Glomerular endothelial cell (primary cell): ENCODE measurements at places on chromosomes 1 and 21.

- no peak for DNase-seq
Observed at GRCh38 chr1:217895841-217896240, 264.7 kb downstream of the SPATA17 start.

GRCh38 chr1:116097626-116098025 is 13.6 kb upstream of the MAB21L3 start:
- no peak for DNase-seq

GRCh38 chr1:43267291-43267805 is 2.4 kb upstream of the TMEM125 start:
- DNase-seq, result no peak

DNA sequence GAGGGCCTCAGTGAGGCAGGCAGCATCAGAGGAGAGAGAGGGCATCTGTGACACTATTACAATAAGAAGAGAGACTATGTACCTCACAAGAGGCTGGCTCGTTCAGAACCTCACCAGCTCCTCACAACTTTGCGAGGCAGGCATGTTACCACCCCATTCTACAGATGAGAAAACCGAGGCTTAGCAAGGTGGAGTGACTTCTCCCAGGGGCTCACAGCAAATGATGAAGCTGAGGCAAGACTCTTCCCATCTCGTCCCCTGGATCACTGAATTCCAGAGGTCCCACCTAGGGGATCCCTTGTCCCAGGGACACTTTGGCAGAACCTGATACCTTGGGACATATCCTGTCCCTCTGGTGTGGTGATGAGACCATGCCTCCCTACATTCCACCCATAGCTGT is 64.4 kb downstream of the DISP3 start:
- no peak for DNase-seq

DNA sequence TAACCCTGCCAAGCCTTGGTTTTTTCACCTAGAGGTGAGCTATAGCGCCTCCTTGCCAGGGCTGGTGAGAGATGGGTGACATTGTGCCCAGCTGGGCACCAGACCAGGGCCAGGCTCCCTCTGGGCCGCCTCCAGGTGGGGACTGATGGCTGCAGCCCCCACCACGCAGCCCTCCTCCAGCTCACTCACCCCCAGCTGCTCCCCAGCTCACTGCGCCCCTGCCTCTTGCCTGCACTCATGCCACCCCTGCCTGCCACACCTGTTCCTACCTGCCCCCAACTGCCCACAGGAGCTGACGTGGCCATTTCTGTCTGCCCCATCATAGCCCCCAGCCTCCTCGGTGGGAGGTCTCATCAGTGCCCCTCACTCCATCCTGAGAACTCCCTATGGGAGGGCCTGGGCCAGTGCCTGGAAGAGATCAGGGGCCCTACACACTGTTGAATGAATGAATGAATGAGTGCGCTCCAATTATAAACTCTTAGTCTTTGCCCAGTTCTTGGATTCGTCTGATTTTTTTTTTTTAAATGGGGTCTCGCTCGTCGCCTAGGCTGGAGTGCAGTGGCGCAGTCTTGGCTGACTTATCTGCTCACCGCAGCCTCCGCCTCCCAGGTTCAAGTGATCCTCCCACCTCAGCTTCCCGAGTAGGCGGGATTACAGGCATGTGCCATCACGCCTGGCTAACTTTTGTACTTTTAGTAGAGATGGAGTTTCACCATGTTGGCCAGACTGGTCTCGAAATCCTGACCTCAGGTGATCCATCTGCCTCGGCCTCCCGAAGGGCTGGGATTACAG is 26.4 kb upstream of the VPS13D start:
- DNase-seq, result no peak

DNA sequence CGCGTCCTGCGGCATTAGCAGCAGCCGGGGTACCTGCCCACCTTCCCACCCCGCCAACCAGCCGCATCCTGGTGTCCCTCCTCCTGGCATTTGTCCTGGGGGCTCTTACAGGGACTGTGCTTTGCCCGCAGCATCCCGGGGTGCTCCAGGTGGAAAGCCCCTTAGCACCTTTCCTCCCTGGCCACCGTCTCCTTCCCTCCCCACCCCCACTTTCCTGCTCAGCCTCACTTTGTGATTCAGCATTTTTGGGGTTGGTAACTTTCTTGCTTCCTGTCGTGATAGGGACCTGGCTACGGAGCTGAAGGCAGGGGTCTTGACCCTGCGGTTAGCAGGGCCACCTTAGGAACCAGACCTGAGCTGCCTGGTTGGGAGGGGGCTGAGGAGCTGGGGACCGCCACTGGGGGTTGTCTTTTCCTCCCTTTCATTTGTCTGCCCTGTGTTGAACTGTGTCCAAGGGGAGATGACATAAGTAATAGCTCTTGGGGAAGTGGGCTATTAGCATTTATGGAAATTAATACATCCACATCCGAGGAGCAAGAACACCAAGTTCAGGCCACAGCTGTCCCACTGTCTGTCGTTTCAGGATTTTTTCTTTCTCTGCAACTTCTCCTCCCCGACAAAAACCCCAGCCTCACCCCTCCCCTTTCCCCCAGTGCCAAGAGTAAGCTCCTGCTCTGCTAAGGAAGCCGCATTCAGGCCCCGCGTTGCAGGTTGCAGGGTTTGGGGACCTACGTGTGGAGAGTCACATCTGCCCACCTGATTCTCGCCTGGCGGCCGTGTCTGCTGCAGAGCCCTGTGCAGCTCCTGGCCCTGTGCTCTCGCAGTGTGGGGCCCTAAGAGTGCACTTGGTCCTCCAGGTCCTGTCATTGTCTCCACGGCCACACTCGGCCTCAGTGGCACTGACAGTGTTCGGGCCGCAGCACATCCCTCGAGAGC is 1.6 kb upstream of the NPHP4 start:
- DNase-seq, result no peak

DNA sequence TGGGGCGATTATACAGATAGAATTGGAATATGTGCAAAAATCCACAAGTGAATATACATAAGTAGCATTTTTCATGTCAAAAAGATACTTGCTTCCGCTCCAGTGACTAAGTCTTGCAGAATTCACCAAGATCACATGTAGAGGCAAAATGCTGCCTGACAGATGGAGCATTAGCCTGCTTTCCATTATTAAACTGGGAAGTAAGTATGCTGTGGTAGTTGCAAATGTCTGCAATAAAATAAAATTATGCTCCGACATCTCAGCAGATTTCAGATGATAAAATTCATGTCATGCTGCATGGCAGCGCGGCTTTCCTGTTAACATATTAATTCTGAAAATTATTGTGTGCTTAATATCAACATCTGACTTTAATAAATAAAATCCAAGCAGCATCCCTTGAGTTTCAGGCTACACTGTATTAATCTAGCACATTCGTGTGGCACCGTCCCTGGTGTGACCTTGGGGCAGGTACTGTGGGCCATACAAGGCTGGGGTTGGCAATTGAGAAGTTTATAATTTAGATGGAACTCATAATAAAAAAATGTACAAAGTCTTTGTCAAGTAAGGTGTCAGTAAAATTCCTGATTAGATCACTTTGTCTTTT is 366.4 kb upstream of the ZP4 start:
- no peak for DNase-seq

- DNase-seq, result no peak
Observed at GRCh38 chr1:21574466-21575151, 65.4 kb downstream of the ALPL start.

GRCh38 chr1:53693773-53694717 is 44.9 kb downstream of the GLIS1 start:
- no peak for DNase-seq

- no peak for DNase-seq
Observed at GRCh38 chr1:179340918-179341317, 24.9 kb upstream of the AXDND1 start.

DNA sequence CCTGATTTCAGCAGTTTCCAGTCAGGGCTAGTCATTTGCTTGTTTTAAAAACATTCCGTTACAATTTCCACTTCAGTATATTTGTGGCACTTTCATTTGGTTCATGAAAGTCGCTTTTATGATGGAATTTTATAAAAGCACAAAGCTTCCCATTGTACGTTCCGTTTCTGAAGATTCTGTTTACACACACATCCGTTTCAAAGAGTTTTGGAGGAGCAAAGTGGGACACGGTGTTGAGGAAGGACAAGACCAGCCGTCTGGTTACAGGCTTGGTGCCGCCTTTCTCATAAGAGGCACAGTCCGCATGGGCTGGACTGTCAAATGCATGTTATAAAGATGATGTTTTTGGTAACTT is 60.3 kb downstream of the FAAP20 start:
- DNase-seq, result no peak

GRCh38 chr1:43881415-43881814 is 52.2 kb upstream of the ARTN start:
- no peak for DNase-seq

- DNase-seq, result no peak
Observed at GRCh38 chr1:86100401-86100800, 56.2 kb downstream of the COL24A1 start.

DNA sequence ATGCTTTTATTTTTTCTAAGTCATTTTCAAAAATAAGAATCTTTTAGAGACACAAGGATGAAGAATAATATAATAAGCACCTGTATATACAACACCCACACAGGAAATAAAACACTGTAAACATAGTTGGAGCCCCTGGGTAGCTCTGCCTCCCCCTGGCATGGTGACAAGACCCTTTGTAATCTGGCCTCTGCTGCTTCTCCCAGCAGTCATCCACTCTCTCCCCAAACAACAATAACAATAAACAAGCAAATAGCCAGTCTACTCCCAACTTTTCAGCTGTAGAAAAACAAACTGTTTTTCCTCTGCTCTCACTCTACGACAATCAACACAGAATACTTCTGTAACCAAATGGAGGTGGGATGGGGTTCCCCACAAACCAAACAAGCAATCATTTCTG is 110.1 kb downstream of the CSMD2 start:
- no peak for DNase-seq

DNA sequence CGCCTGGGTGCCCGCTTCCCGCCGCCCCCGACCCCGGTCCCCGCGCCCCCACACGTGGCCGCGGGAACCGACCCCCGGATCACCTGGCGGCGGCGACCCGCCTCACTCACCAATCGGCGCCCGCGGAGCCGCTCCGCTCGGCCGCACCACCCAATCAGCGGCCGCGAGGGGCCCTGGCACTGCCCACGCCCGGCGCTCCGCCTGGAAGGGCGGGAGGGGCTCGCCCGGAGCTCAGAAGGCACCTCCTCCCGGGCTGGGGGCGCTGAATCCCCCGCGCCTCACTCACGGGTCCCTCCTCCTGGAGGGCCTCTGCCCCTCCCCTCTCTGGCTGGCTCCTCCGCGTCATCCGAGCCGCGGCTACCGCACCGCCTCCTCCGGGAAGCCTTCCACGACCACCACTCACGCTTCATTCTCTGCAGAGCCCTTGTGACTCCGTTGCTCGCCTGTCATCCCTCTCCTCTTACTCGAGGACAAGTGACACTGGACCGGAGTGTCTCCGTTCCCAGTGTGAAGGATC is 374 bp downstream of the SH2D5 start:
- no peak for DNase-seq

GRCh38 chr1:114756009-114756892 is 1.5 kb downstream of the CSDE1 start:
- DNase-seq, result no peak
